ENCODE measurements at places on chromosomes 1 and 21.

- peak; percentile 19 for DNase-seq
These were observed 90.7 kb downstream of the MAB21L3 start for GRCh38 chr1:116201911-116202310.

- peak; percentile 99 for DNase-seq
These were observed 167.6 kb downstream of the RHOU start for GRCh38 chr1:228902781-228903433.

GRCh38 chr21:46089285-46089684 lies 8.6 kb upstream of the COL6A2 start:
- DNase-seq, result no peak

DNA sequence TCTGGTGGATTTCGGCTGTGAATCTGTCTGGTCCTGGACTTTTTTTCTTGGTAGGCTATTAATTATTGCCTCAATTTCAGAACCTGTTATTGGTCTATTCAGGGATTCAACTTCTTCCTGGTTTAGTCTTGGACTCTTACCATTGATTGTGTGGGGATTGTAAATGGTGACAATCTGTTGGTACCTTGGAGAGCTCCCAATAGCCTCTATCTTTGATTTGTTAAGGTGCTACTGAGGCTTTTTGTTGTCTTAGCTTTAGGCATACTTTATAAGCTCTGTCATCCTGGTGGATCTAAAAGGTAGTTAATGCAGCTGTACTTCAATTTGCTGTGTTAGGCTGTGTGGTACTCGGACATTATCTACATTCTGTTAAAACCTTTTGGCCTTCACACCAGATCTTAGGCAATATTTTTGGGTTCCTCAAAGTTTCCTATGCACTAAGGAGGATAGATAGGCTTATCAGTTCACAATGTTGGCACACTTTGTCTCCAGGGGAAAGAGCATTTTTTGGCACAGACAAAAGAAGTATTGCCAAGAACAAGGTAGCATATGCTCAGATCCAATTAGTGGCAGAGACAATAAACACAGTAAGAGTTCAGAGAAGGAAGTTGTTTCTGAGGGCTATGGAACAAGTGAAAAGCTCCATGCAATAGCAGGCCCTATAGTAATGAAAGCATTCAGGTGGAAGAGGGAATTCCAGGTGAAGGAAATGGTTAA lies 230.4 kb downstream of the PDE4B start:
- peak; percentile 8 for DNase-seq

- peak; percentile 9 for DNase-seq
These were observed 123.9 kb downstream of the PTBP2 start for GRCh38 chr1:96845464-96845863.

- DNase-seq, result no peak
These were observed 7.0 kb upstream of the DPT start for GRCh38 chr1:168735974-168736373.

DNA sequence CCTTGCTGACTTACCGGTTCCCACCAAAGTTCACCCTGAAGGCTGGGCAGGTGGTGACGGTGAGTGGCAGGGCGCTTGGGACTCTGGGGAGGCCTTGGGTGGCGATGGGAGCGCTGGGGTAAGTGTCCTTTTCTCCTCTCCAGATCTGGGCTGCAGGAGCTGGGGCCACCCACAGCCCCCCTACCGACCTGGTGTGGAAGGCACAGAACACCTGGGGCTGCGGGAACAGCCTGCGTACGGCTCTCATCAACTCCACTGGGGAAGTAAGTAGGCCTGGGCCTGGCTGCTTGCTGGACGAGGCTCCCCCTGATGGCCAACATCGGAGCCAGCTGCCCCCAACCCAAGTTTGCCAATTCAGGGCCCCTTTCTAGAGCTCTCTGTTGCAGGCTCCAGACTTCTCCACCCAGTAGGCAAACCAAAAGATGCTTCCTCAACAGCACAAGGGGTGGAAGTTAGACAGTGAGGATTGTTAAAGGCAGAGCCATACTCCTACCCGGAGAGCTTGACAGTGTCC lies 16.4 kb upstream of the SEMA4A start:
- no peak for DNase-seq

DNA sequence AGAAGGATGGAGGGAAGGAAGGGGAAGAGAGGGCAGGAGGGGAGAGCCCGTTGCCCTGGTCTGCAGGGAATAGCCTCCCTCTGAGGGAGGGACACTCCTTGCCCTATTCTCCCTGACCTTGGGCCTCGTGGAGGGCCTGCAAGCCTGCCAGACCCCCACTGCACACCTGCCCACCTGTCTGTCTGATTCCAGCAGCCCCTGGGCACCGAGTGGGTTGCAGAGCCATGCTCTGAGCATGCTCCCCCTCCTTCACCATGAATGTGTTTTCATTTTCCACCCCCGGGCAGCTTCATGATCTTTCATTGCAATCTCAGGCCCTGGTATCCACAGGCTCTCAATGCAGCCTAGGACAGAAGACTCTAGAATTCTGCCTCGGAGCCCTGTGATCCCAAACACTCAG lies 5.1 kb upstream of the NPHP4 start:
- no peak for DNase-seq

Measured in fibroblast of skin of right quadriceps (primary cell).